Left renal pelvis (tissue), 4 donors: ENCODE measurements at places on chromosomes 12 and 14.
A peak's percentile ranks its signal among the peaks of the same experiment; 100 is the strongest.

- no peak for DNase-seq
Observed at GRCh38 chr12:123860377-123860776, 98.3 kb downstream of the DNAH10 start.

DNA sequence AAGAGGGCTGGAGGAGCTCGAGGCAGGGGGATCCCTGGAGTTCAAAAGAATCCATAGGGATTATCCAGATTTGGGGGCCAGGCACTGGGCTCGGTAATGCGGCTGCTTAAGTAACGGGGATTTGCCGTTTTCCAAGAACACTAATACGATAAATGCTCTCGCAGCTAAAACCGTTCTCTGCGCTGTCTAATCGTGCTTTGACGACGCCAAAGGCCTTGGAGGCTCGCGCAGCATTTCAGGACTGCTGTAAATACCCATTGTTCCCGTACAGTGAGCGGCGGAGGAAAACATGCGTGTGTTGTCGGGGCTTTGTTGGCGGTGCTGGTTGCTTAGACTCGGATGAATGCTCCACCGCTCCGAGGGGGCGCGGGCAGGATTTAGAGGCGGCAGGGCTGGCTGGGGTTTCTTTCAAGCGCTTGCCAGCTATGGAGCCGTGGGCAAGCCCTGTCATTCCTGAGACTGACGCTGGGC is 26.2 kb downstream of the DIO3 start:
- DNase-seq: no peak

DNA sequence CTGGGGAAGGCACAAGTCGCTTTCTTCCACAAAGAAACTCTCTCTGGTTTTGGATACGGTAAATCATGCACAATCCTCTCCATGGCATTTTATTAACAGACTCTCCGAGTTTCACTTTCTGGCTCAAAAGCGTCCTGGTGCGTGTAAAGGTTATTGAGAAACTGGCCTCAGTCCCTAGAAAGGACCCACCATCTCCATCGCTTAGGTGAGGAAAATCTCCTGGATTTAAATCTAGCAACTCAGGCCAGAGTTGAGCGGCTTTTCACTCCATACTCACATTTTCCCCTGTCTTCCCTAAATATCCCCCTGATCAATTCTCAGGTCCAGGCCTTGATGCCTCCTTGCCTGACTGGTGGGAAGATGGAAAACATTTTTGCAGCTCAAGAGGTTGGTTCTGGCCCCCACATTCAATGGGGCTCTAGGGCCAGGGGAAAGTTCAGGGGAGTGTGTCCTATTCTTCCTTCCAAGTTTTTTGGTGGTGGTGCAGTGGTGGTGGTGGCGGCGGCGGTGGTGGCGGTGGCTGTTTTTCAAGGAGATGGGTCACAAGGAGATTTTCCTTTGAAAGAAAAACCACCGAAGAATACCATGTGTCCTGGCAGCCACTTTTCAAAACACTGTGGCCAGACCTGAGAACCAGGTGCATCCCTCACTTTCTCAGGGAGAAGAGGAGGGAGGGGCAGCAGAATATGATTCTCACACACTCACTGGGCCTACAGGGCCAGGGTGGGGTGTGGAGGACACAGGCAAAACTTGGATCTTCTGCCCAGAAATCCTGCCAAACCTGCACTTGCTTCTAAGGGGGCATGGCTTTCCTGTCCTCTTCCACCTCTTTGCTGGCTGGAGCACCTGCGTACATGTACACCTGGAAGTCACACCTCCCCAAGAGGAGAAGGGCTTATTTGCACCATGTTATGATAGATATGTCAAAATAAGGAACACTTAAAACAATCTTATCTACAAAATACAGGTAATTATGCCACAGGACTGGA is 46.7 kb upstream of the PNMA1 start:
- DNase-seq: no peak

GRCh38 chr12:121839993-121840761 is 18.5 kb downstream of the HPD start:
- no peak for DNase-seq

- no peak for DNase-seq
Observed at GRCh38 chr14:54686219-54686870, 119.4 kb downstream of the SAMD4A start.

DNA sequence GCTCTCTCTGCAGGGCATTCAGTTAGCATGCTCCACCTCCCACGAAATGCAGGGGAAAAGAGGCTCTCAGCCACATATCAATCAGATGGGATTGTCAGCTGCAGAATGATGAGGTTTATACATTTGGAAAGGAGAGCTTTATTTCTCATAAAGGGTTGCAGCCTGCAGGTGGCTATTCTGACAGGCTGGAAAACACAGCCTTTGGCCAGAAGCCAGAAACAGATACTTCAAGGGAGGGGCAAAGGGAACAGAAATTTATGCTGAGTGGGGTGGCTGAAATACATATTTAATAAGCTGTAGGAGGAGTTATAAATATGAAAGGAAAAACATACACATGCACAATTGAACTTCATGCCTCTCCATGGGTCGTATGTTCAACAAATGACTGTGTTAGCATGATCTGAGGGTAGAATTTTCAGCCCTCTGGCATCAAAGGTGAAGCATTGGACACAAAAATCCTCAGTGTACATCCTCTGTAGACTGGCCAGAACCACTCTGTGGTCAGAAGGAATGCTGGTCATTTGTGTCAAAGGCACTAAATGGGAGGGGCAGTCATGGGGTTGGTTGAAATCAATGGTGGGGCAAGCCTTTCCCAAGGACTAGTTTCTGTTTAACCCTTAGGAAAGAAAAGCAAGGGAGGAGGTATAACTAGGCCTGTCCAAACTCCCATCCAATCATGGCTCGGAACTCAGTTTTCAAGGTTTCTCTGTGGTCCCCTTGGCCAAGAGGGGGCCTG is 62.4 kb downstream of the TMX1 start:
- no peak for DNase-seq

GRCh38 chr12:106493531-106493930 is 89.3 kb upstream of the RFX4 start:
- DNase-seq: peak; percentile 36

DNA sequence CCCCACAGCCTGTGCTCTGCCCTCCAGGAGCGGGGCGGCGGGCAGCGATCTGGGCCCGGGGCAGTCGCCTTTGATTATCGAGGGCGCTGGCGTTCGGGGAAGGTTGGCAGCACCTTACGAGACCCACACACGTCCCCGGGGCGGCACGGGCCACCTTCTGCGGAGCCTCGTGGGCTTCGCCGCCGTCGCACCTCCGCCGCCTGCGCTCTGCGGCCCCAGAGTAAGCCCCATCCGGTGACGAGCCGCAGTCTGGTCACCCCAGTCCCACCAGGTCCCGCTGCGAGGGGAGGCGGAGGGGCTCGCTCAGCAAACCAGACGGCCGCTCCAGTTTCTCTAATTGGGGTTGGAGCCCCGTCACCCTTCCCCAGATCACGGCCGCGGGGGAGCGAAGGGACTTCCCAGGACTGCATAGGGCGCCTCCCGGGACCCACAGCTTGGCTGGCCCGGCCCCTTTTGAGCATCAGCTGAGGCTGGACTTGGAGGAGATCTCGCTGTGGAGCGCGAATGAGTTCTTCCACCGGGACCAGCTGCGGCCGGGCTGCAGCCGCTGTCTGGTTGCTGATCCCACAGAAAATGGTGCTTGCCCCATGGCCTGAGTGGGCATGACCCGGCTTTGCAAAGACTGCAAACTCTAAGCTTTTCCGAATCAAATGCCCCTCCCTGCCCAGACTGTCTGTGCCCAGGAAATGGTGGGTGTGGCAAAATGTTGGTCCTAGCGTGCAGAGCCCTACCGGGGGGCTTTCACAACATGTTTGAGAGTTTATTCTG is 560 bp downstream of the LGALS3 start:
- DNase-seq: no peak

- DNase-seq: no peak
Observed at GRCh38 chr14:64279704-64280668, 14.2 kb downstream of the ESR2 start.

DNA sequence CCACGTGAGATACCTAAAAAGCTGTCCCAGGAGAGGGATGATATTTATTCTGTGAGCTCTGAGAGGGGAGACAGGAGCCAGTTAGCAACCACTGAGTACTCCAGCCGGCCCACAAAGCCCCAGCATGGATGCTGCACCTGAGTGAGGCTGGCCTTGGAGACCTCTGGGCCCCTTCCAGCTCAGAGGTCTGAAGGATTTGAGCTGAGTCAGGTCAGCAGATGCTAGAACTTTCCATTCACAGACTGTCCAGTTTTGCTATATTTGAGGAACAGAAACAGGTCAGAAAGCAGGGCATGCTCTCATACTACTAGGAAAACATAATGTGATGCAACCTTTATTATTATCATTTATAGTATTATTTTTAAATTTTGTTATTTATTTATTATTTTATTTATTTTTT is 15.0 kb upstream of the MAPKAPK5 start:
- no peak for DNase-seq

DNA sequence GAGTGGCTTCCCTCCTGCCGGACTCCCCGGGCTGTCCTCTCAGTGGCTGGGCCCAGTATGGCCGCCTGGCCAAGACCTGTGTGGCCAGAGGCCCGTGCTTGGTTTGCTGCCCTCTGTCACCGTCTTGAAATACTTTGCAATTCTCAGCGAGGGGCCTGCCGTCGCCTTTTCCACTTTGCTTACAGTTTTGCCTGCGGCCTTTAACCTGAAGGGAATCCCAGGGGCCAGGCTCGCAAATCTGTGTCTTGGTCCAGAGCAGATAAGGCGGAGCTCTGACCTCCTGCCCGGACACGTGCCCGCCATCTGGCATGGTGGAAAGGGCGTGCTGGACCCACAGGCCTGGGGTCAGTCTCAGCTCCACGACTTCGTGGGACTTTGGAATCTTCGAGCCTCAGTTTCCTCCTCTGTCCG is 10.9 kb upstream of the AMN start:
- no peak for DNase-seq

- no peak for DNase-seq
Observed at GRCh38 chr12:54007538-54008259, 1.1 kb upstream of the HOXC8 start.

- no peak for DNase-seq
Observed at GRCh38 chr14:52188381-52188780, 79.1 kb upstream of the PTGDR start.

DNA sequence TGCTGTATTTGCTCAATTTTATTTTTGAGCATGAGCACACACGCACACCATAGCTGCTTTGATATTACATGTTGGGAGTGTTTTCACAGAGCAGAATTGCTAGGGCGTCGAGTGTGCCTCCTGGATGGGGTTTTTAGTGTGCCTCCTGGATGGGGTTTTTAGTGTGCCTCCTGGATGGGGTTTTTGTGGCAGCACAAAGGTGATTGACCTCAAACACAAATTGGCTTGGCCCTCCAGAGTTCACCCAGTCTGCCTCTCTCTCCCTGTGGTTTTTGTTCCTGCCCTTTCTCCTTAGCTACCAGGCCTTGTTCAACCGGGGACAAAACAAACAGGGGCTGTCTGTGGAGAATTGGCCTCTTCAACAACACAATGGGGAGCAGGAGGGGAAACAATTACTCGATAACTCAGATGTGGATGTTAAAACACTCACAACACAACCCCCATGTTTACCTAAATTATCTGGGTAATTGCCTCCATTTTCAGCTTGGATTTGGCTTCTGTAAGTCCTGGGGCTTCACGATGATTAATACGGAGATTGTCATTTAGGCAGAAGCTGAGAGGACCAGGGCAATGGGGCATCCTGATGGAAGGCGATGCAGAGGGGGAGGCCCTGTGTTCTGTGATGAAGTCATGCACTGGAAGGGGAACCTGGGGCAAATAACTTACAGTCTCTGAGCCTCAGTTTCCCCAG is 26.9 kb downstream of the TBX3 start:
- no peak for DNase-seq

DNA sequence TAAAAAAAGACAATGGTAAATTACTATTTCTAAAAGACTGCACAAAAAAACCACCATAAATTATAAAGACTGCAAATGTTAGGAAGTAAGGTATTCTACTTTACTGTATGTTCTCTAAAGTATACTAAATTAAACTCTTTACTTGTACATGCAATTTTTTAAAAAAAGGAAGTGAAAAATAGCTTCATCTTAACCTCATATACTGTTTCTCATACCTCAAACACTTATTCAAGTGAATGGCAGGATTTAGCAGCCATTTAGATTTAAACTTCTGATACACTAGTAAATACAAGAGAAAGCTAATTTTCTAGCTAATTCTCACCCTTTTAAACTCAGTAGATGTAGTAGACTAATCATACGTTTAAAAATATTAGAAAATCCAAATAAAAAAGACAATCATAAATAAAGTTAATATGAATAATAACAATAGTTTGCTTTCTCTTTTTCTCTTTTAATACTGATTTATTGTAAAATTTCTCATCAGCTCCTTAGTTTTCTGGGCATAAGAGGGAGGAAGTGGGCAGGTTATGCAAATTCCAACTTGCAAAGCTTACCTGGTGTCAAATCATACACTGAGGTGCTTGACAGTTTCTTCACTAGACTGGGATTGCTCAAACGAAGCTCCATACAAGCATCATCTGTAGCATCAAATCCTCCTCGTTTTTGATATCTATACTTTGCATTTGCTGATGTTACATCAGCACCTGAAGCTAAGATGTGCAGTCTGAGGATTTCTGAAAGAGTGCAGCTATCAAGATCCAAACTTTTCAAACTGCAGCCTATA is 71.0 kb upstream of the CFL2 start:
- DNase-seq: no peak

GRCh38 chr14:48876806-48877340 is 709.3 kb downstream of the RPS29 start:
- no peak for DNase-seq

- no peak for DNase-seq
Observed at GRCh38 chr14:20632448-20632830, 9.1 kb downstream of the OR6S1 start.

DNA sequence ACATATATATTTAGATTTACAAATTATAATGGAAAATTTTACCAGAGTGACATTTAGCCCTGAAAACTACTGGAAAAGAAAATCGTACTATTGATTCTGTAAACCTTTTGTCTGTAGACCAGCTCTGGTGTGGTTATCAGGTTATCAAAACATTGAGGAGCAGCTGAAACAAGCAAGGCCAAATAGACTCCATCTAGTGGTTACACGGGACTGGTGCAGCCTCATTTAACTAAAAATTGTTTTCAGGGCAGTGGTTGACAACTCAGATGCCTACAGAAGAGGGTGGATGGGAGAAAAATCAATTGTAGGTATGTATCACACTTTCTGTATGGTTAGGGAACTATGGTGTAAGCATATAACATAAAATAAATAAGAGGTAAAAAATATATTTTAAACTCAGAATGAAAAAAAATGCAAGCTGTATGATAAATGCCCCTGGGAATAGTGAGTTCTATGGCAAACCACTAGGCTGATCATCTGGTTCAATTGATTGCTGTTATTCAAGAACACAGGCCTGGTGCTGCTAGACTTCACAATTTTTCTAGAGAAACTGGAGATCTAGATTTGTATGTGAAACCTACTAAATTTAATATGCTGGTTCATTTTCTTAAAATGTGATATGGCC is 51.2 kb downstream of the ACSS3 start:
- no peak for DNase-seq
